ENCODE measurements at places on chromosomes 2 and 18.

GRCh38 chr2:217101972-217102371, 242.1 kb upstream of the TNP1 start:
- DNase-seq = no peak

GRCh38 chr2:183125659-183126341, 1.6 kb downstream of the NUP35 start:
- no peak for DNase-seq

DNA sequence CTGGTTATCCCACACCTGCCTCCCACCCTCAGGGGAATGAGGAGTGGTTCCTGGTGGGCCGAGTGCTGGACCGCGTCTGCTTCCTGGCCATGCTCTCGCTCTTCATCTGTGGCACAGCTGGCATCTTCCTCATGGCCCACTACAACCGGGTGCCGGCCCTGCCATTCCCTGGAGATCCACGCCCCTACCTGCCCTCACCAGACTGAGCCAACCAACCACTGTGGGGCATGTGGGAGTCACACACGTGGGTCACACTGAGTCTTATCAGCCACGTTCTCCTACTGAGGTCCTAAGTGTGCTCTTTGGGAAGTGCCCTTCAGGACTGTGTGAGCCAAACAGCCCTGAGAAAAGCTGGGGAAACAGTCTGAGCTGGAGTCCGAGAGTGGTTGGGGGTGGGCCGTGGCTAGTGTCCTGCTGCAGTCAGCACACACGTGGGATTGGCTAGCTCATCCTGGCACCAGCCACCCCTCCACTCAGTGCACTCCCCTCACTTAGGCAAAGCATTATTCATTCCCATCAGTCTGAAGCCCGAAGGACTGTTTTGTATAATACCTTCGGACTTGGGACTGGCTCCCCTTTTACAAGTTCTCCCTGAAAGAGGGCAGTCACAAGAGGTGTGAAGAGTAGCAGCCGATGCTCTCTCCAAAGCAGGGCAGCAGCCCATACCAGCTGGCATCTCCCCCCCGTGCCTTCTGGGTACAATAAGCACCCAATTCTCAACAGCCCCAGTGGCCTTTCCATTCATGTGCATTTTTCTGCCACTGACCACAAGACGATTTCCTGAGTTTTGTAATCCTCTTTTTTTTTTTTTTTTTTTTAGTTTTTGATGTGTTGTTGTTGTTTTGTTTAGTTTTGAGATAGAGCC, 4.6 kb downstream of the TIGD1 start:
- no peak for DNase-seq

GRCh38 chr18:67041334-67041733, 437.4 kb upstream of the CDH19 start:
- no peak for DNase-seq

- no peak for DNase-seq
Observed at GRCh38 chr18:61896757-61897156, 4.0 kb upstream of the RNF152 start.

DNA sequence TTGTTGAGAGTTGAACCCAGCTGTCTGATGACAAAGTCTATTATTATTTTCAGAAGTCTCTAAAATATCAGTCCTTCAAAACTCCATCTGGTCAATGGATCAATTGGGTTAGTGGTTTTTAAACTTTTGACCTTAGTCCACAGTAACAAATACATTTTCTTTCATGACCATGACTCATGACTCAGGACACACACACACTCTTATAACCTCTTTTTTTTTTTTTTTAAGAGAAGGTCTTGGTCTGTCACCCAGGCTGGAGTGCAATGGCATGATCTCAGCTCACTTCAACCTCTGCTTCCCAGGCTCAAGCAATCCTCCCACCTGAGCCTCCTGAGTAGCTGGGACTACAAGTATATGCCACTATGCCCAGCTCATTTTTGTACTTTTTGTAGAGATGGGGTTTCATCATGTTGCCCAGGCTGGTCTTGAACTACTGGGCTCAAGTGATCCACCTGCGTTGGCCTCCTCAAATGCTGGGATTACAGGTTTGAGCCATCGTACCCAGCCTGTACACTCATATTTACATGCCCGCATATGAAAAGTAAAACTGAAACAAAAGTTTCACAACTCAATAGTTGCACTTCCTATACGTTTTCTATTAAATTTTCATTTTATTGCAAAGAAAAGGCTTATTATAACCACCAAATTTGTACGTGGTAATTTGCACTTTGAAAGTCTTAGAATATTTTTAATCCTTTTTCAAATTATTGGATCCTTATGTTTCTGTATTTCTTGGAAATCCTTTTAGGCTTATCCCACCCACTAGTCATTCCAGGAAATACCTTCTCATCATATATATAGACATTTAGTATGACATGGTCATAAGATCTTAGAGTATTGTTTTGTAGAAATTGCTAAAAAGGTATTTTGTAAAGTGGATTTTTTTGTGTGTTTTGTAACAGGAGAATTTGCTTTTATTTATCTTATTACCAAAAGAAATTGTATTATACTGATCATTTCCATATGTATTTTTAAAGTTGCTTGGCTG, 199.0 kb downstream of the LPIN1 start:
- DNase-seq = no peak

DNA sequence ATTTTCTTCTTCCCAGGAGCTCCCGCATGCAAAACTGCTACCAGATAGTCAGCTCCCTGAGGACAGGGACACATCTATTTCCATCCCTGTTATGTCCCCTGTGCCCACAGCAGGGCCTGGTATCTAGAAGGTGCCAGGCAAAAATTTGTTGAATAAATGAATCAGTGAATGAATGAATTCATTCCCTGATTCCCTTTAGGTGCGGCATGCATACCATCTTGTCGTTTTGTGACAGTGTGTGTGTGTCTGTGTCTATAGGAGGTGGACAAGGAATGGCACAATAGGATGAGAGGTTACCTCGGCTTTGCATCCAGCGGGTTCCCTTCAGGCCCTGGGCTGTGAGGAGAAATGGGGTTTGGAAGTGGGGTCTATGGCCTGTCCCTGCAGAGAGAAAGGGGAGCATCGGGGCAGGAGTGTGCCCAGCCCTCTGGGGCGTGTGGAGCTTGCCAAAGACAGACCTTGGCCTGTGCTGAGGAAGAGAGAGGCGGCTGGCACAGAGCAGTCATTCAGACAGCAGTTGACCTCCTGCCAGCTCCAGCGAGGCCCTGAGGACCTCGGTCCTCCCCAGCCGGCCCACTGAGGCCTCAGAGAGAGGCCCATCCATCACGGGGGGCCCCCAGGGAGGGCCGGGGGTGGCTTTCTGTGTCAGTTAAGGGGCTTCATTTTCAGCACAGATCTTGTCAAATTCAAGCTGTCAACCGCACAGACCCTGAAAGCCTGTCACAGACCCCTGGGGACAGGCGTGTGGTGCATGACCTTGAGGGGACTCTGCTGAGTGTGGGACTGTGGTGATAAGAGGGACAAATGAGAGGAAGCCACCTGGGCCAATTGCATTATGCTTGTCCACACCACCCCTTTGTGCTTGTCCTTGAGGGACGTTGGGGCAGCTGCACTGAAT, 125.9 kb upstream of the CXCR4 start:
- no peak for DNase-seq

- peak; percentile 3 for DNase-seq
Observed at GRCh38 chr2:88669482-88670214, 21.8 kb upstream of the RPIA start.

DNA sequence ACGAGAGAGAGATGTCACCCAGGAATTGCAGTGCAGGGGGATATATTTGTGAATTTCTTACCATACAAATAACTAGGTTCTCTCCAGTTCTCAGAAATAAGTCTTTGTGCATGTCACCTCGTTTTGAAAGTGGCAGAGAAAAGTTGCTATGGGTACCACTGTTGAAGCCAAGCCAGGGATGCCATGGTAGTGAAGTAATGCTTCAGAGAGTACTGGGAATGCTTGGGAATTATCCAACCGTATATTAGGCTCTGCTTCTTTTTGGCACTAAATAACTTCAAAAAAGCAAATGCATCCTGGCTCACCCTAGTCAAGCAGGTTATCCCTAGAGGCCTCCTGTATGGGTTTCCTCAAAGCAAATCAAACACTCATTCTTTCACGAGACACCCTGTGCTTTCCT, 50.7 kb upstream of the DDX18 start:
- DNase-seq = no peak

GRCh38 chr2:37585982-37586621, 85.3 kb downstream of the CDC42EP3 start:
- peak; percentile 56 for DNase-seq

- no peak for DNase-seq
Observed at GRCh38 chr18:40019797-40020392, 1935.1 kb upstream of the PIK3C3 start.

DNA sequence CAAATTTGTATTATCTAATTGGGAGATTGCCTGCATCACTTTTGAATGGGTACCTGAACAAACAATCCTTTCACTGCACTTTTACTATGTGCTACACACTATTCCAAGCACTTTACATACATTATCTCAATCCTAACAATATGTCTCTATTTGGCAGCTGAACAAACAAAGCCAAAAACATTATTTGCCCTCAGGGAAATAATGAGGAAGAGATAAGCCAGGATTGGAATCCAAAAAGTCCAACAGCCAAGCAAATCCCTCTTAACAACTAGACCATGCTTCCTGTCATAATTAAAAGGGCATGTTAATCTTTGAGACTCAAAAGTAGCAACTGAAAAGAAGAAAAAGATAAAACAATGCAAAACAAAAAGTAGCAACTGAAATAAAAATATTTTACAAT, 32.1 kb downstream of the RPRD1A start:
- no peak for DNase-seq
